ENCODE measurements at places on chromosomes 2 and 18.

- DNase-seq: no peak
These were observed 53.3 kb downstream of the INHBB start for GRCh38 chr2:120398996-120399888.

GRCh38 chr18:9868857-9869714 lies 16.7 kb upstream of the TXNDC2 start:
- DNase-seq: no peak

DNA sequence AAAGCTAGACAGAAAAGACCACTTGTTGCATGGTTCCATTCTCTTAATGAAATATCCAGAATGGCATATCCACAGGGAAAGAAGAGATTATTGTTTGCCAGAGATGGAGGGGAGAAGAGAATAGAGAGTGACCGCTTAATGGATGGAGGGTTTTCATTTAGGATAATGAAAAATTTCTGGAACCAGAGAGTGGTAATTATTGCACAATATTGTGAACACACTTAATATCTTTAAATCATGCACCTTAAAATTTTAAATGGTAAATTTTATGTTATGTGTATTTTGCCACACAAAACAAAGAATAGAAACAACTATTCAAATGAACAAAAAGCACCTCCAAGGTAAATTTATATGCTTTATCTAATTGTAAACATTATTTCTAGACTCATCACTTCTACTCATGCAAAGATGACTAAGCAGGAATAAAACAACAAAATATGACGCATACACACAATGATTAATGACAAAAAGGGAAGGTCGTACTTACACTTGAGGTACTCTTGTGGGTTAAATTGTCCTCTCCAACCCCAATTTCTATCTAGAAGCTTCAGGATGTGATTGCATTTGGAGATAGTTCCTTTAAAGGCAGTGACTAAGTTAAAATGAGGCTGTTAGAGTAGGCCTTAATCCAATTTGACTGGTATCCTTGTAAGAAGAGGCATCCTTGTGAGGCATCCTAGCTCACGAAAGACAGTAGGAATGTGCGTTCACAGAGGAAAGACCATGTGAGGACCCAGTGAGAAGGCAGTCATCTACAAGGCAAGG lies 18.7 kb upstream of the DHRS9 start:
- DNase-seq: no peak

- no peak for DNase-seq
These were observed 55.3 kb downstream of the NOL10 start for GRCh38 chr2:10634495-10634894.

DNA sequence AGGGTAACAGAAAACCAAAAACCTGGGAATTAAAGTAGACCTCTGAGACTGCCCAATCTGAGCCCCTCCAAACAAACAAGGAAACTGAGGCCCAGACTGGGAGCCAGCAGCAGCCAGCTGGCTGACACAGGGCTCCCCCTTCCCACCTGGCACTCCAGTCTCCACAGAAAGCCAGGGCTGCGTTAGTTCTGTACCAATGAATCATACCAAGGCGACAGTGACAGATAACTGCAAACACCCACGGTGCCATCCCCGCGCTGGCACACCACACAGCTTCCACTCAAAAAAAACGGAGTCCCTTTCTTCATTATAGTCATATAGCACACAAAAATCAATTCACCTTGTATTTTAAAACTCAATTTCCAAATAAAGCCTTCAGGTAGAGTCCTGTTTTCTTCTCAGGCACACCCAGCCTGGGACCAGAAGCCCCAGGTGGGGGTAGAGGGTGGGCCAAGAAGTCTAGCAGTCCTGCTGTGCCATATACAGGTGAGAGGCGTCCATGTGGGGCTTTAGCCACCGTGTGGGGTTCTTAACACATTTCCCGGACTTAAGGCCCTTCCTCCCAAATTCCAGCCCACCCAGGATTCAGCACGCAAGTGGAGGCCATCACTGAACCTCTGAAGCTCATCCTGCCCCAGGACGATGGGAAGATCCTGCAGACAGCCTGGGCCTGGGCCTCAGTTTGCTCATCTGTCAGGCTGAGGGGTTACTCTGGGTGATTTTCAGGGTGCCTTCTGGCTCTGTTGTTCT lies 1.2 kb downstream of the PER2 start:
- DNase-seq: no peak

GRCh38 chr2:178142274-178143065 lies 30.2 kb downstream of the RBM45 start:
- DNase-seq: no peak

DNA sequence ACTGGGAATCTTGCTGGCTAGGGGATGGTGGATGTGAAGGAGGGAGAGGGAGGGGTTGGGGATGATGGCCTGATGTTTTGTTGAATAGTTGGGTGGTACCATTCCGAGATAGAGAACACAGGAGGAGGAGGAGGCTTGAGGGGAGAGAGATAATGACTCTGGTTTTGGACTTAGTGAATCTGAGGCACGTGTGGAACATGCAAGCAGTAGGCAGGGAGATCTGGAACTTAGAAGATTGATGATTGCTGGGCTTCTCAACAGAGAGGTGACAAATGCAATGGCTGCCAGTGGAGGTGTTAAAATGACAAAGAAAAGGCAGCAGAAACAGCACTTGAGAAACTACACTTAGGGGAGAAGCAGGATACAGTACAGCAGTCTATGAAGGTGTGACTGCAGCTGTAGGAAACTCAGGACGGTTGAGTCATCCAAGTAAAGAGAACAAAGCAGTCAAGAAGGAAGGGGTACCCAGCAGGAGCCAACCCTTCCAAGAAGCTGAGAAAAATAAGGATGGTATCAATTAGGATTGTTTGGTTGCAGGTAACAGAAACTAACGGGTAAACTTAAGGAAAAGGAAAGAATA lies 221.4 kb upstream of the FBXO11 start:
- DNase-seq: no peak

GRCh38 chr2:19759880-19760279 lies 141.9 kb downstream of the TTC32 start:
- no peak for DNase-seq

- no peak for DNase-seq
These were observed 446.7 kb downstream of the SETBP1 start for GRCh38 chr18:45127405-45127804.

GRCh38 chr18:78496079-78496478 lies 483.5 kb upstream of the SALL3 start:
- no peak for DNase-seq

DNA sequence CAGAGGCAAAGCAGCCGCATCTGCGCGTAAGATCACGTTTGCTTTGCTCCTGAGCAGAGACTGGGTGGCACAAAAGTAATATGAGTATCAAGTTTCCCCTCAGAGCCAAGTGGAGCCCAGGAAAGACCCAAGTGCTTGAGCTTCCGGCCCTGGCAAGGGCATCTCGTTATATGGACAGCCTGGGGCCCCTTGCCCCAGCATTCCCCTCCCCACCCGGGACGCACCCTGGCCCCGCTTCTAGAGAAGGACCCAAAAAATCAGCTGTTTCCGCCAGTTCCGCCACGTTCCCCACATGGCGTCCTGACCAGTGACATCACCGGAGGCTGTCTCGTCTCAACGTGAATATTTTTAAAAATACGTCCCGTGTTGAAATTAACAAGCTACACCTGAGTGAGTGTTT lies 135.1 kb downstream of the NFATC1 start:
- DNase-seq: no peak
